ENCODE measurements at places on chromosomes 12 and 14.

- no peak for DNase-seq
These were observed 179.6 kb upstream of the NUDT4 start for GRCh38 chr12:93198086-93198485.

- DNase-seq, result no peak
These were observed 166.9 kb upstream of the ATXN7L3B start for GRCh38 chr12:74370608-74371216.

- DNase-seq, result peak; percentile 63
These were observed 2.0 kb downstream of the ERP27 start for GRCh38 chr12:14936224-14936861.

DNA sequence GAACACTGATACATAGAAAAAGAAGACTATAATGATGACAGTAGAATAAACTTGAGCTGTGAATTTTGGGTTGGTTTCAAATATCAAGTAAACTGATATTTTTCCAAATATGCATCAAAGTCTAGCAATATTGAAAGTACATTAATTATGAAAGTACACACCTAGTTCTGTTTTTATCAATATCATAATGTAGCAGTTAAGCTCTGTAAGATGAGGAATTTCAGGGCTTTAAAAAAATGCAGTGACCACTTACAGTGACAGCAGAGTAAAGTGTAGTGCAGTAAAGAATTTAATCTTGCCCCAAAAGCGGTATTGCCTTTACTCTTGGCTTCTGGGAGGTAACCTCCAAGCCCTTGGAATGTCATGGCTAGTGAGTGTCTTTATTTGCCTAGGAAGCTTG, 102.9 kb upstream of the ABCD2 start:
- DNase-seq, result no peak

DNA sequence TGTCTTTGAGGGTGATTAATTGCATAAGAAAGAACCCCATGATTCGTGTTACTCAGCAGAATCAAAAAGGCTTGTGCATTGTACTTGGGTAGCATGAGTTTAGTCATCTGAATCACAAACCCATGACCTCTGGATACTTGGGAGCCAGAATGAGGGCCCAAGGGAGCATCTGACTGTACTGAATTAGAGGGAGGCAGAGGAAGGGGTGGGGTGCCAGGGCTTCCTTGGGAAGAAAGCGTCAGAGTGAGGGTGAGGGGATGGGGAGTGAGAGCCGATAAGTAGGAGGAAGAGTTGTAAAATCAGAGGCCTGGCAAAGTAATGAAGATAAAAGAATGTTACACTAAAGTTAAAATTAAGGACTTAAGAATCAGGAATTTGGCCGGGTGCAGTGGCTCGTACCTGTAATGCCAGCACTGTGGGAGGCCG, 29.8 kb downstream of the GPRC5D start:
- DNase-seq, result no peak

GRCh38 chr14:76776428-76777251, 15.4 kb downstream of the VASH1 start:
- DNase-seq, result peak; percentile 25

DNA sequence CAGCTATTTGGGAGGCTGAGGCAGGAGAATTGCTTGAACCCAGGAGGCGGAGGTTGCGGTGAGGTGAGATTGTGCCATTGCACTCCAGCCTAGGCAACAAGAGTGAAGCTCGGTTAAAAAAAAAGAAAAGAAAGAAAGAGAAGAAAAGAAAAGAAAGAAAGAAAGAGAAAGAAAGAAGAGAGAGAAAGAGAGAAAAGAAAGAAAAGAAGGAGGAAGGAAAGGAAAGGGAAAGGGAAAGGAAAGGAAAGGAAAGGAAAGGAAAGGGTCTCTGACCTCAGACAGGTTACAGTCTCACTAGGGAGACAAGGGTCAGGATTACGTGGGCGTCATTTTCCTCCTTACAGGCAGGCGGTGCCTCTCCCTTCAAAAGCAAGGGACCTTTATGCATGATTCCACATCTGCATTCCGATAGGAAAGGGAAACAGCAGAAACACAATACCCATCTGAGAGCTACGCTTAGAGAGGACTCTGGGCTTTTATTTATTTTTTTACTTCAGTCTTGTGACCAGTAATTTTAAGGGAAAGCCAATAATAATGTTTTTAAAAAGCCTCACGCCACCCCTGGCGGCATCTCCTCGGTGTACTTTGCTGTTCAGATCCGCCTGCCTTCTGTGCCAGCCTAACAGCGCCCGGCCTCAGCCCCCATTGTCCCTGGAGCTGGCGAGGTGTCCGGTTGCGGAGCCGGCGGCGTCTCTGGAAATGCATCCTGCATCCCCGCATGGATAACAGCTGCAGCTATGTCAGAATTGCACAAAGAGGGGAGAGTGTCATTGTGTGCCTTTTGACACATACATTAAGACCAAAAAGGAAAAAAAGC, 945 bp upstream of the HIP1R start:
- peak; percentile 95 for DNase-seq
